ENCODE measurements at places on chromosomes 16 and 17.

DNA sequence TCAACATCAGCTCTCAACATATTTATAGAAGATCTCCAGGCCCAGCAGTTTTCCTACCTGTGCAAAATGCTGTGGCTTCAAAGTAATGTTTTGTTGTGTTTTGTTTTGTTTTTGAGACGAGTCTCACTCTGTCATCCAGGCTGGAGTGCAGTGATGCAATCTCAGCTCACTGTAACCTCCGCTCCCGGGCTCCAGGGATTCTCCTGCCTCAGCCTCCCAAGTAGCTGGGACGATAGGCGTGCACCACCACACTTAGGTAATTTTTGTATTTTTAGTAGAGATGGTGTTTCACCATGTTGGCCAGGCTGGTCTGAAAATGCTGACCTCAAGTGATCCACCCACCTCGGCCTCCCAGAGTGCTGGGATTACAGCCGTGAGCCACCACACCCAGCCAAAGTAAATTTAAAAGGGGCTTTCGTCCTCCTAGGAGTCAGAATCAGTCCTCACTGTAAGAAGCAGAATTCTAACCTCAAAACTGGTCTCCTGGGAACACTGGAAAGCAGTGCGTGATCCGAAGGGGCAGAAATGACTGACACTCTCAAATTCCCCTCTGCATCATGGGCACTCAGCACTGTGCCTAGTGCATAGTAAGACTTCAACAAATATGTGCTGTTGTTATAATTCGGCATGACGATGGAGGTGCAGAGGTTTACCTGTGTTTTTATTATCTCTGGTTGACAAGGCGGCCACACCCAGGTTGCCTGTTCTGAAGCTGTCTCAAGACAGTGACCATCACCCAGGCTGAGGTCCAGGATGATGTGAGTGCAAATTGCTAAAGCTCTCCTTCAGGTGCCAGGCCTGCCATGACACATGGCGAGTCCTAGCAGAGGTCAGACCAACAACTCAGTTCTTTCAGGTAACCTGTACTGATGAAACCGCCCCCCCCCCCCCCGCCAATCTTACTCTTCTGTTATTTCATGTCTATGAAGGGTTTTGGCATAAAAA lies 59.8 kb downstream of the ADCY9 start:
- DNase-seq, result no peak

- DNase-seq, result no peak
Observed at GRCh38 chr17:47332287-47332686, 8.5 kb downstream of the EFCAB13 start.

DNA sequence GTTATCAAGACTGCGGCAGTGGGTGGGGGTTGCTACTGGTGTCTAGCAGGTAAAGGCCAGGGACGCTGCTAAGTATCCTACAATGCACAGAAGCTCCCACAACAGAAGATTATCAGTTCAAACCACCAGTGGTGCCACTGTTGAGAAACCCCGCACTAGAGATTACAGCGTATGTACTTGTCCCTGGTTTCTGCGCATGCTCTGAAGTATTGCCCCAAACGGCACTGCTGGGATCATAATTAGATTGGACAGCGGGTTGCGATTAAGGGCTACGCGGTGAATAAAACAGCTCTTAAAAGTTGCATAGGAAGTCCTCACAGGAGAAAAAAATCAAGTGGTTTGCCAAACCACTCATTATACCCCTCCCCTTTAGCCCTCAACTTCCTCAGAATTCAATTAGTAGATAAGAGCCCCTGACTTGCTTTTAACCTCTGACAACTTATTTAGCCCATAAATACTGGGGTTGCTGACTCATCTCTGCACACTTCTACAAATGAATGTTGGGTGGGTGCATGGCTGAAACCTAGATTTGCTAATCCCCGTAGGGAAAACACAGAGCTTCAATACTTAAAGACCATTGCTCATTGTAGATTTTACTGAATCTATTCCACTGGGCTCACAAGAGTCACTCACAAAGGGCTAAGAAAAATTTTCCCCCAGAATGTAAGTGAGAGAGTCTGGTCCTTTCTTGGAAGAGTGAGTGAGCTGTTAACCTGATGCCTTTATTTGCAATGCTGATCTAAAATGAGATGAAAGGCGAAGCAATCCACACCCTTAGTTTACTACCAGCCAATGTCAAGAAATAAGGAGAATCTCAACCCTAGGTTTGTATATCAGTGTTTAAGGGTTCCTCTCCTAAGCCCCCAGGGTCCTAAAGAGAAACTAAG lies 91.8 kb downstream of the RGS9 start:
- DNase-seq, result no peak

- no peak for DNase-seq
Observed at GRCh38 chr17:77753246-77753645, 205.3 kb upstream of the TNRC6C start.

DNA sequence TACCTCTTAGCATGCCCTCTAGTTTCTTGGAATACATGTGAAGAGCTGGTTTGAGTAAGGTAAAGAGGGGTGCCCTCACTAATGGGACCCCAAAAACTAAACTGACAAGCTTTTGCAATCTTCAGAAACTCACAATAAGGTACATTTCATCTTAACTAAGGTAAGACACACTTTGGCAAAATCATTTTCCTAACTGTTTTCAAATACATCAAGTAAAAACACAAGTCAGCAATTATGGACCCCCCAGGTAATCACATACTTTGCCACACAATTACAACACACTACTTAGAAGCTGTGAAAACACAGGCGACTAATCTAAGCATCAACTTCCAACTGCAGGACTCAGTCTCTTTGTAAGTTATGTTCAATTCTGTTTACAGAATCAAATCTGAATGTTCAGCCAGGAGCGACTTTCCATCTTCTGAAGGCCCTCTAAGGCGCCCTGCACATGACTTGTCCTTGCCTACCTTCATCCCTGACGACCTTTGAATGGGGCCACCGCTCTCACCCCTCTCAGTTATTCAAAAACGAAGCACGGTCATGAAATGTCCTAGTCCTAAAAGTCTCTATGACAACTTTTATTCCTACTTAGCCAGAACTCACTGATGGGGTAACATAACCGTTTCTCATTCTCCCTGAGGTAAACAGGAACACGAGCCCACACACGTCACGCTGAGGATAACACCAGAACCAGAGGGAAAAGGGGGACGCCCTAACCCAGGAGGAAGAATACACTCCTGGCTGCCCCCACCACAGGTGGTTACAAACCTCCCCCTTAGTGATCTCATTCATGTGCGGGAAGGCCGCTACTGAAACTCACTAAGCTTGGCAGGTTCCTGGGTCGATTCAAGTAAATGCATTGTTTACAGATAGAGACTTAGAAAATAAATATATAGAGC lies 5.5 kb downstream of the CREBBP start:
- no peak for DNase-seq

GRCh38 chr17:79849953-79850352 lies 10.7 kb upstream of the CBX4 start:
- DNase-seq, result no peak

DNA sequence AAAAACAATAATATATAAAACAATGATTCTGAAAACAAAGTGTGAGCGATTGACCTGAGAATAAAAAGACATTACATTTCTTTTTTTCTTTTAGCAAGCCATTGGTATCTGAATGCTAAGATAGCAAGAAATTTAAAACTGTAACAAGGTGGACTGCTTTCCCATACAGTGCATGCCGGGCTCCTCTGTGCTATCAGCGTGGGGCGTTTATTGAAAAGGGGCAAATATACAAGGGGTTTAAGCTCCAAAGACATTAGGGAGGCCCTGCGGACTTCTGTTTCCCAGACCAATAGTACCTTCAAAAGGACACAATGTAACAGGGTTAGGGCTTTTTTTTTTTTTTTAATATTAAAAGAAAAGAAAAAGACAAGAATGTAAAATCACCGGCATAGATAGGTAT lies 261.3 kb downstream of the ZFHX3 start:
- no peak for DNase-seq

DNA sequence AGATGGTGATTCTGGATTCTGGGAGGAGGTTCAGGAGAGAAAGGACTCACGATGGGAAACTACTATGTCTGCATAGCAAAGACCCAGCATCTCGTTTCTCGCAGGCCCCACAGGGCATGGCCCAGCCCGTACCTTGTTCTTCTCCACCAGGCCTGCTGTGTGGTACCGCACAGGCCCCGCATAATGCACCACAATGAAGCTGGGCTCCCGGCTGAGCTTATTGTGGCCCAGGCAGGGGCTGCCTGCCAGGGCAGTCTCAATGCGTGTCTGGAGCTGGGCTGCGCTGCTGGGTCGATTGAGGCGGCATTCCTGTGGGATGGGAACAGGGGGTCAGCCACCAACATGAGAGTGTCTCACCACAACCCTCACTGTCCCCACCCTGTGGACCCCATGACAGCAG lies 20.4 kb downstream of the ZNHIT3 start:
- DNase-seq, result no peak

- DNase-seq, result no peak
Observed at GRCh38 chr17:73971127-73971526, 232.4 kb upstream of the RPL38 start.

DNA sequence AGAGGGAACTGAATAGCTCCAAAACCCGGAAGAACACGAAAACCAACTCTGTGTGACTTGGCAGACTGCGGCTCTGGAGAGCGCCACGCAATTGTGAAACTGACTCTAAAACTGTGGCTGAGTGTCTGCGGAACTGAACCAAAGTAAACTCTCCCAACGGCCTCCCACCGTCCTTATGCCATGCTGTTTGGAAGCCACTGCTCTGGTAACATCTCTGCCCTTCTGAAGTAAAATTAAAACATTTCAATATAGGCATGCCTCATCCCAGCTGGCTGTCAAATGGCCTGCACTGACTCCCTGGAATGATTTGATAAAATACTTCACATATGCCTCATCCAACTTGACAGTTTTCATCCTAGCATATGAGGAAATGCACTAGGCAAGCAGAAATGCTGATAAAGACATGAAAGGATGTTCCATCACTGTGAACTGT lies 70.2 kb downstream of the PARN start:
- no peak for DNase-seq

DNA sequence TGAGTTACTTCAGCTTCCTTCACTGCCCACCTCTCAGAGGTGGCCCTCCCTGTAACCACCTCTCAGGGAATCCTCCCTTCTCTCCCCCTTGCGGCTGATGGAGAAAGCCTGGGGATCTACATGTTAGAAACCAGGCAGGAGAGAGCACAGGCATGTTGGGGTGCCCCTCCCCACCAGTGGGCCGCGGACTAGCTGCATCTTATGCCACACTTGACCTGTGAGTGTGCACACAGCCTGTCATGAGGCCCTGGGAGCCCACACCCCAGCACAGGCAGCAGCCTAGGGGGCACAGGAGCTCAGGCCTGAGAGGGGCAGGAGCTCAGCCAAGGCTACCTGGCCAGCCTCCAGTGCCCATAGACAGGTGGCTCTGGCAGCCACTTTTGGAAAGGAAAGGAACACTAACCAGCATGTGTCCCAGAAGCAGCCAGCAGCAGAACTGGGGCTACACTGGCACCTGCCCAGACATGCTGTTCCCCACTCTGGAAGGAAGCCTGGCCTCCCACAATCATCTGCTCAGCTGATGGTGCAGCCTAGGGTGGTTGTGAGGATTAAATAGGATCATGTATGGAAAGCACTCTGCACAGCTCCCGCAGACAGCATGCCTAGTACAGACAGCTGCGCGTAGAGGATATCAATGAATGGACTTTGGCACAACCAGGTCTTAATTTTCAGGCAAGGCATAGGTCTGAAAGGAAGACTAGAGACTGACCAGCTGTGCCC lies 60.5 kb downstream of the TMEM132E start:
- DNase-seq, result peak; percentile 84

- DNase-seq, result no peak
Observed at GRCh38 chr17:7024402-7024785, 1.5 kb downstream of the BCL6B start.

- DNase-seq, result no peak
Observed at GRCh38 chr16:1426734-1427471, 4.0 kb upstream of the PERCC1 start.

GRCh38 chr17:80284631-80285030 lies 24.0 kb downstream of the RNF213 start:
- DNase-seq, result no peak

GRCh38 chr17:2176499-2177169 lies 121.7 kb downstream of the HIC1 start:
- no peak for DNase-seq

DNA sequence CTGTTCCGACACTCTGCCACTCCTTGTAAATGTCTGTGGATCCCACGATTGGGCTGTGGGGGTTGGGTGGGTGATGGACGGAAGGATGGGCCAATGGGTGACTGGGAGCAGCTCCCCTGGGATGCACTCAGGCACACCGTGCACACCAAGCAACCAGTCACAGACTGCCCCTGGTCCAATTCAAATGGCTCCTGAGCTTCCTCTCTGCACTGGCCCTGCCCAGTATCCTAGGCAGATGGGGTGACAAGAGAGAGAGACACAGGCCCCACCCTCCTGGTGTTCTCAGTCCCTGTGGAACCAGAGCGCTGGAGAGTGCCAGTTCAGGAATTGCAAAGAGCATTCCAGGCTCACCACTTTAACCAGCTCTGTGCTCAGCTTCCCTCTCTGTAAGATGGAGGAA lies 32.8 kb downstream of the BEAN1 start:
- no peak for DNase-seq

DNA sequence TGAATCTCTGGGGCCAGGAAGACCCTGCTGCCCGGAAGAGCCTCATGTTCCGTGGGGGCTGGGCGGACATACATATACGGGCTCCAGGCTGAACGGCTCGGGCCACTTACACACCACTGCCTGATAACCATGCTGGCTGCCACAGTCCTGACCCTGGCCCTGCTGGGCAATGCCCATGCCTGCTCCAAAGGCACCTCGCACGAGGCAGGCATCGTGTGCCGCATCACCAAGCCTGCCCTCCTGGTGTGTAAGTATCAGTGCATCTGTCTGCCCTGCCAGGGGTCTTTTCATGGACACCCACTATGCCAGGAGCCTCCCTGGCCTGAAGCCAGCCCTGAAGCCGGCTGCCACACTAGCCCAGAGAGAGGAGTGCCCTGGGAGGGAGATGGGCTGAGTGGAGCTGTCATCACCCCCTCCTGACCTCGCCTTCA lies at the start of gene CETP:
CETP (plus strand) TSS at position 100 of the 431 bp plus-strand sequence; CDS start at position 130, 30 bp downstream.
- no peak for DNase-seq

DNA sequence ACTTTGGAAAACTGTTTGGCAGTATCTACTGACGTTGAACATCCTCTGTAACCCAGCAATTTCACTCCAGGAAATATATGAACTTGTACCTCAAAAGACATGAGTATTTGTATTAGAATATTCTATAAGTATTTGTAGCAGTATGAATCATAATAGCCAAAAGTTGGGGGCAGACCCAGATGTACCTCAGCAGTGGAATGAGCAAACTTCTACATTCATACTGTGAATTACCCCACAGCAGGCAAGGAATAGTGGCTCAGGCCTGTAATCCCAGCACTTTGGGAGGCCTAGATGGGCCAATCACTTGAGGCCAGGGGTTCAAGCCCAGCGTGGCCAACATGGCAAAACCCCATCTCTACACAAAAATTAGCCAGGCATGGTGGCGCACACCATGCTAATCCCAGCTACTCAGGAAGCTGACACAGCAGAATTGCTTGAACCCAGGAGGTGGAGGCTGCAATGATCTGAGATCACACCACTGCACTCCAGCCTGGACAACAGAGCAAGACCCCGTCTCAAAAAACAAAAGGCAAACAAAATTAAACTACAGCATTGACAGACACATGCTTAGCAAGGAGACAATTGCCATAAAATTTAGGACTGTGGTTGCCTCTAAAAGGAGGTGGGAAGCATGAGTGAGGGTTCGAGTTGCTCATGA lies 11.2 kb upstream of the HELZ start:
- DNase-seq, result no peak

Data from COR-L47 (cell line).